ENCODE measurements at places on chromosomes 3 and 15. TPM values are rescaled to one million over a fixed set of nuclear protein-coding genes. Genes with fewer than 3 reads are reported as not detected.

DNA sequence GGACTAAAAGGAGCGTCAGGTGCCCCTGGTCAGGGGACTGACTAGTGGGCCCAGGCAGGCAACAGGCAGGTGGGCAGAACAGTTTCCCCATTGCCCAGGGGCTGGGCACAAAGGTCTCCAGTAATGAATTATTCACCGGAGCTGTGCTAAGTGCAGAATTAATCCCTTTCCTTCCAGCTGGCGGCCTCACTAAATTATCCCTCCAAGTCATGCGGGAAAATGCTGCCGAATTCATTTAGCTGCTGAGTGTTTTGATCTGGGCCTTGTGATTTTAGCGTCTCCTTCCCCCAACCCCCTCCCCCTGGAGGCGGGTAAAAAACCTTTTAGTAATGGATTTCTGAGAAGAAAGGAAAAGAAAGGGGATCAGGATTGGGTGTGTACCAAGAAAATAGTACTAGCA lies 47.2 kb downstream of the CCDC33 start:
- H3K27ac ChIP-seq: no peak overlapping the region
- no peak for DNase-seq
- no peaks in the 10 kb centered on the region for H3K4me1 ChIP-seq
- H3K4me3 ChIP-seq: no peak overlapping the region
- H3K27me3 ChIP-seq: peaks cover 56% of the 10 kb centered on the region
- H3K36me3 ChIP-seq: no peaks in the 10 kb centered on the region

RPL39L gene
- polyA plus RNA-seq: 12.6 TPM

KLHL18 gene
- 23.5 TPM for polyA plus RNA-seq

DNA sequence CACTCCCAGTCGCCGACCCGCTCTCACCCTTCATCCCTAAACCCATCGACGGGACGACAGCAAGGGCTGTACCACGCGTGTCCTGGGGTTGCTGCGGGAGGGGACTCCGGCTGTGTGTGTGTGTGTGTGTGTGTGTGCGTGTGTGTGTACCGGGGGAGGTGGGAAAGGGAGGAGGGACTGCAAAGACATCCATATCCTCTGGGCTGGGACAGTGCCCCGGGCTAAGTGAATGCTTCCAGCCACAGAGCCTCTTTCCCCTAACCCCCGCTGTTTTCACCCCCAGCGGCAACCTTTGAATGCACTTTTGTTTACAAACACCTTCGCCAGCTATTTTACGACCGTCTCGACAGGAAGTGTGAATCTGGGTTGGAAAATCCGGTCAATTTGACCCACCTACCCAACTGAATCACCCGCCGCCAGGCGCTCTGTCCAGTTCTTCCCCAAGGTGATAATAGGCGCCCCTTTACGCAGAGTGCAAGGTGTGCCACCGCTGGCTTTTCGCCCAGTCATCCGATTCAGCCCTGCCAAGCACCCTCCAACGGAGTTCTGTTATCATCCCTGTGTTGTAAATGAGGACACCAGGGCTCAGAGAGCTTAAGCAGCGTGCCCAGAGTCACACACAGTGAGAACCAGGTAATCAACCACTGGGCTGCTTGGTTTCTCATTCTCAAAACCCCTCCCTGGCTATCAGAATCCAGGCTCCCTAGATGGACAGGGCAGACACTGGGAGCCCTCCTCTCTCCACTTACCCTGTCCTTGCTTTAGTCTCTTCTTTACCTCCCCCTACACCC lies 739 bp upstream of the AMOTL2 start:
- no peaks in the 10 kb centered on the region for H3K36me3 ChIP-seq
- peaks cover 13% of the 10 kb centered on the region for H3K4me1 ChIP-seq
- H3K27ac ChIP-seq: no peak overlapping the region
- peak overlapping the region; percentile 19 for H3K4me3 ChIP-seq
- no peak for DNase-seq

LRRFIP2 gene
- 16.3 TPM for polyA plus RNA-seq

HAUS2 gene
- 18.7 TPM for polyA plus RNA-seq

ISG20 gene
- polyA plus RNA-seq: 870 TPM

GRCh38 chr3:63364910-63365309 lies 86.8 kb downstream of the SYNPR start:
- H3K36me3 ChIP-seq: no peaks in the 10 kb centered on the region
- H3K27ac ChIP-seq: no peak overlapping the region
- no peak for DNase-seq
- no peak overlapping the region for H3K4me3 ChIP-seq
- H3K27me3 ChIP-seq: peaks cover 4% of the 10 kb centered on the region

- no peak overlapping the region for H3K4me3 ChIP-seq
- H3K27ac ChIP-seq: no peak overlapping the region
- no peaks in the 10 kb centered on the region for H3K4me1 ChIP-seq
- peaks cover 8% of the 10 kb centered on the region for H3K36me3 ChIP-seq
Observed at GRCh38 chr3:43123895-43124294, 18.0 kb upstream of the POMGNT2 start.

DNA sequence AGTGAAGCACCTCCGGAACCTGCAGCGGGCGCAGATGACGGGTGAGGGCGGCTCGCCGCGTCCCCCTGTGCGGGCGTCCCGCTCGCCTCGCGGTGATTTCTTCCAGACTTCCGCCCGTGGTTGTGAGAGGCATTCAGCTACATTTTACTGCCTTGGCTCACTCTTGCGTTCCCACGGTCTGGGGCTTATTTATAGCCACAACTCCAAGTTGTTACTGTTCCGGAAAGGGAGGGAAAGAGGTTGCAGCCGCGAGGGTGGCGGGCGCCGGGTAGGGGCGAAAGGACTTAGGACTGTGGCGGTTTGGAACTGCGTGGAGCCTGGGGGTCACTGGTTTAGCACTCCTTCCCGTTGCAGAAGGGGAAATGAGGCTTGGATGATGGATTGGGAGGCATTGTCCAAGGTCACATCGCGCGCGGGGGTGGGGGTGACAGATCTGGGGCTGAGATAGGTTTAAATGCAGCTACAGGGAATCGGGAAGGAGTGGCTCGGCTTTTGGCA lies 1.1 kb downstream of the HES1 start:
- H3K4me1 ChIP-seq: peaks cover 65% of the 10 kb centered on the region
- H3K27me3 ChIP-seq: peaks cover 10% of the 10 kb centered on the region
- H3K27ac ChIP-seq: peak overlapping the region; percentile 99
- peak; percentile 68 for DNase-seq
- H3K4me3 ChIP-seq: peak overlapping the region; percentile 93
- no peaks in the 10 kb centered on the region for H3K36me3 ChIP-seq

GRCh38 chr3:41526995-41527573 lies 327.8 kb downstream of the CTNNB1 start:
- peaks cover 7% of the 10 kb centered on the region for H3K4me1 ChIP-seq
- H3K4me3 ChIP-seq: no peak overlapping the region
- H3K36me3 ChIP-seq: no peaks in the 10 kb centered on the region
- no peak overlapping the region for H3K27ac ChIP-seq
- H3K27me3 ChIP-seq: no peaks in the 10 kb centered on the region

DNA sequence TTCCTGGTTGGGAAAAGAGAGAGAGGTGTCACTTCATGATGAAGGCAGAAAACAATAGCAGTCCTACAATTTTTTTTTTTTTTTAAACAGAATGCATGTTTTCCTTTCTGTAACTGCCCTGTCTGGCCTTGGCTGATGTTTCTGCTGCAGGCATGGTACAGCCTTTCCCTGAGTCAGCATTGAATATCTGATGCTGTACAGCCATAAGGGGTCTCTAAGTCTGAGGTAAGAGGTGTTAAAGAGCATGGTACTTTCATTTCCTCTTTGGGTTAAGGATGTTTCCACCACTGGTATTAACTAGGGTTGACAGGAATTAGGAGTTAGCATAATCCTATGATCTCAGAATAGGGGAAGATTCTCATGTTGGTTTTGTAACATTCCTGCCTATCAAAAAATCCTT lies 147.4 kb downstream of the CHST2 start:
- peaks cover 9% of the 10 kb centered on the region for H3K4me1 ChIP-seq
- no peak overlapping the region for H3K4me3 ChIP-seq
- H3K27ac ChIP-seq: no peak overlapping the region
- DNase-seq: peak; percentile 6

- peaks cover 40% of the 10 kb centered on the region for H3K4me1 ChIP-seq
- peak within 1 kb of the TSS; percentile 98 for H3K4me3 ChIP-seq
- no peaks in the 10 kb centered on the region for H3K36me3 ChIP-seq
- H3K27me3 ChIP-seq: no peaks in the 10 kb centered on the region
Observed at GRCh38 chr3:20039765-20040547, at the start of gene KAT2B. TSS of gene KAT2B (plus strand) at chr3:20040446. CDS start at chr3:20040478, 32 bp downstream.

GRCh38 chr3:6099458-6100075 lies 761.3 kb upstream of the GRM7 start:
- H3K4me1 ChIP-seq: no peaks in the 10 kb centered on the region
- DNase-seq: no peak
- H3K36me3 ChIP-seq: no peaks in the 10 kb centered on the region
- H3K27me3 ChIP-seq: no peaks in the 10 kb centered on the region
- no peak overlapping the region for H3K4me3 ChIP-seq

GRCh38 chr3:128068156-128068620 lies 16.0 kb downstream of the SEC61A1 start:
- peak; percentile 33 for DNase-seq
- no peaks in the 10 kb centered on the region for H3K27me3 ChIP-seq
- peaks cover 26% of the 10 kb centered on the region for H3K36me3 ChIP-seq
- no peak overlapping the region for H3K4me3 ChIP-seq

MESP2 gene
- not detected for polyA plus RNA-seq

PRSS50 gene
- not detected for polyA plus RNA-seq

MRPS11 gene
- polyA plus RNA-seq: 61.4 TPM

SLC12A1 gene
- not detected for polyA plus RNA-seq

CACNA2D3 gene
- polyA plus RNA-seq: not detected

SEC61A1 gene
- 72.7 TPM for polyA plus RNA-seq

DNA sequence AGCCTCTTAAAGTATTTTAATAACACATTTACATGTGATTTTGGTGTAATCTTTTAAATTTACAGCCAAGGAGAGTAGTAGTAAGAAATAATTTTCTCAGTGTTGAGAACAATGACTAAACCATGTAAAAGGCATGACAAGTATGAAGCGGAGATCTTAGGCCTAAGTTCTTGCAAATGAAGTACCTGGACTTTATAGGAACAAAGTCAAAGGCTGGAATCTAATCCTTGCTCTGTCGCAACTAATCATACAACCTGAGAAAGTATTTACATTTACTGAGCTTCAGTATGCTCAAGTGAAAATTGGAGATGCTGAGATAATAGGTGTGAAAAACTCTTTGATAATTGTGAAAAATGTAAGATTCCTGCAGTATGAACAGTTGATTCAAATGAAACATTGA lies 86.4 kb upstream of the VGLL3 start:
- DNase-seq: no peak
- H3K27me3 ChIP-seq: no peaks in the 10 kb centered on the region
- no peak overlapping the region for H3K27ac ChIP-seq

- H3K27ac ChIP-seq: no peak overlapping the region
- no peaks in the 10 kb centered on the region for H3K4me1 ChIP-seq
Observed at GRCh38 chr15:64205202-64205601, 42.4 kb upstream of the PPIB start.

- no peak overlapping the region for H3K27ac ChIP-seq
- no peak for DNase-seq
- H3K27me3 ChIP-seq: no peaks in the 10 kb centered on the region
Observed at GRCh38 chr3:99537416-99537815, 101.0 kb upstream of the COL8A1 start.

RSL24D1 gene
- 114 TPM for polyA plus RNA-seq

GRCh38 chr3:81554801-81555200 lies 206.6 kb downstream of the GBE1 start:
- no peak for DNase-seq
- H3K27me3 ChIP-seq: no peaks in the 10 kb centered on the region
- peaks cover 11% of the 10 kb centered on the region for H3K36me3 ChIP-seq
- no peak overlapping the region for H3K4me3 ChIP-seq
- H3K27ac ChIP-seq: no peak overlapping the region

GRCh38 chr3:158261371-158261991 lies 151.6 kb downstream of the RSRC1 start:
- no peak for DNase-seq
- H3K27me3 ChIP-seq: no peaks in the 10 kb centered on the region
- H3K36me3 ChIP-seq: peaks cover 48% of the 10 kb centered on the region
- peaks cover 4% of the 10 kb centered on the region for H3K4me1 ChIP-seq

DNA sequence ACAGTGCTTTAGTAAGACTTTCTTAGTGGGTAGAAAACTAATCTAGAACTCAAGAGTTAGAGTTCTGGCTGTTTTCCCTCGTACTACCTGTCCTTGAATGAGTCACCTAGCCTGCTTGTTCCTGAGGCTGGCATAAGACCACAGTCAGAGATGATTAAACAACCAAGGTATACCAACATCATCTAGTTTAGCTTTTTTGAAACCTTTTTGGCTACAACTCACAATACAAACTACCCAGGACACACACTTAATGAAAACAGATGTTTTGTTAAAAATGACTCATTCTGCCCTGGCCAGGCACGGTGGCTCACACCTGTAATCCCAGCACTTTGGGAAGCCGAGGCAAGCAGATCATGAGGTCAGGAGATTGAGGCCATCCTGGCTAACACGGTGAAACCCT lies 4.6 kb downstream of the MCCC1 start:
- H3K27me3 ChIP-seq: no peaks in the 10 kb centered on the region
- H3K27ac ChIP-seq: no peak overlapping the region
- DNase-seq: no peak
- peaks cover 6% of the 10 kb centered on the region for H3K36me3 ChIP-seq

EOGT gene
- polyA plus RNA-seq: 3.2 TPM

DNA sequence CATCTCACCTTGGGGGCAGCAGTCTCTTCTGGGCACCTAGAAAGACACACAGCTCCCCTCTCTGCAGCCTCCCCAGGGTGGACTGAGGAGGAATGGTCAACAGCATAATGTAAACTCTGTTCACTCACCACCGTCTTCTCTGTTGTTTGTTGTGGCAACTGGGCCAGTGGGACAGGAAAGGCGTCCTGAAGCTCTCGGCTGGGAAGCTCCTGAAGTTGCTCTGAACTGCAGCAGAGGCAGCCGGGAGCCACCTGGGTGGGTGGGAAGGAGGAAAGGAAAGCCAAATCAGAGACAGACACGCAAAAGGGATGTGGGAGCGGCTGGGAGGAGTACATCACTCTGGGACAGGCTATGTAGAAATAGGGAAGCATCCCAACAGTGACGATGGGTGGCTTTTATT lies 52.7 kb downstream of the MYLK start:
- H3K27ac ChIP-seq: no peak overlapping the region
- no peaks in the 10 kb centered on the region for H3K36me3 ChIP-seq
- no peaks in the 10 kb centered on the region for H3K27me3 ChIP-seq

DNA sequence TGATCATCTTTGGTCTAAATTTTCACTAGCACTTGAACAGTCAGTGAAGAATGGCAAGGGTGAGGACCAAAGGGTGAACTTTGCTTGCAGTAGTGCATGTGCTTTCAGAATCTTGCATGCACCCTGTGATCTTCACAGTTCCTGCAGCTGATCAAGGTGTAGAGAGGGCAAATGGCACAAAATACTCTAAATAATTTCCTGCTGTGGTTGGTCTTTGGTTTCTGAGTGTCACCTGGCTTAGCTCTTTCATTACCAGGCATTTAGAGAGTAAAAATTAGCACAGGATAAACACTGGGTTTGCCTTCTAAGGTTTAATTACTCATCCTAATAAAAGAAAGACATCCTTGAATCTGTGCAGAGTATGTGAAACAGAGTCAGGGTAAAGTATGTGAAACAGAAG lies 11.4 kb downstream of the TIPARP start:
- H3K4me3 ChIP-seq: no peak overlapping the region
- DNase-seq: no peak
- H3K27me3 ChIP-seq: no peaks in the 10 kb centered on the region
- peaks cover 4% of the 10 kb centered on the region for H3K36me3 ChIP-seq
- H3K27ac ChIP-seq: no peak overlapping the region

GRCh38 chr3:177354466-177354865 lies 157.2 kb upstream of the TBL1XR1 start:
- no peak overlapping the region for H3K27ac ChIP-seq
- H3K4me1 ChIP-seq: peaks cover 79% of the 10 kb centered on the region
- H3K27me3 ChIP-seq: no peaks in the 10 kb centered on the region
- no peak for DNase-seq
- H3K36me3 ChIP-seq: no peaks in the 10 kb centered on the region

Data from naive B cell (primary cell).